Right lung (tissue), 10 donors: ENCODE measurements at places on chromosomes 7 and 10. TPM values are rescaled to one million over a fixed set of nuclear protein-coding genes. Genes with fewer than 3 reads are reported as not detected.

DNA sequence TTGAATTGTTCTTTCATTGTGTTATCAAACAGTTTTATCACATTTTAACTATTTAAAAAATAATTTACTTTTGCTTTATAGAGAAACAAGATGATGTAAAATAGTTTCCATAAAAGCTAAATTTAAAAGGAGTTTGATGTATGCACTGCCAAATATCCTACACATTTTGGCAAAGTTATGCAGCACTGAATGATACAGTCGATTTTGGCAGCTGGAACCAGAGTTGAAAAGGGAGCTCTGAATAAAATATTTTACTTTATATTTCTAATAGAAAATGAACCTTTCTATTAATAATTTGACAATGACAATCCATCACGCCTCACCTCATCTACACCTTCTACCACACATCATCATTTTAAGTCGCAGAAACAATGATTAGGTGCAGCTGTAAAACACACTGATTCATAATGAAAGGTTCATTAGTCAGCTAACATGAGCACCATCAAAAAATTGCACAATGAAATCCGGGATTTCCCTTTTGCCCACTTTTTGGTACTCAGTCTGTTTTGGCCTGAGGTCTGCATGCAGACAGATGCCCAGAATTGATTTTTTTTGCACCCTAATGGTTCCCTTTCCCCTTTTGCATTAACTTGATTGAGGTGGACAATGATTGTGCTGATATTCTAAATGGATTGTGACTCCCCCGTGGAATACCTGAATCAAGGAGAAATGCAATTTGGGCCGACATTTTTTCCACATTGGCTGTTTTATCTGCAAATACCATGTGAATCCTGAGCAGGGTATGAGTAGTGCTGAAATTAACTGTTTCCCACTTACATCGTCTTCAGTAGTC lies 105.8 kb downstream of the THSD7A start:
- DNase-seq, result no peak

- DNase-seq, result no peak
These were observed 1012.4 kb upstream of the C7orf33 start for GRCh38 chr7:147578196-147578595.

RASA4 gene
- polyA plus RNA-seq, result 21.5 TPM

SLC18A3 gene
- polyA plus RNA-seq, result not detected
